ENCODE measurements at places on chromosomes 5 and 9. TPM values are rescaled to one million over a fixed set of nuclear protein-coding genes. Genes with fewer than 3 reads are reported as not detected.

The GNA14 gene
- total RNA-seq, result not detected

The NOXA1 gene
- total RNA-seq, result 11.1 TPM

The SMIM27 gene
- total RNA-seq, result 19.1 TPM

The HTR1A gene
- not detected for total RNA-seq

The C1QTNF2 gene
- not detected for total RNA-seq

The MLANA gene
- total RNA-seq, result not detected

The C5orf52 gene
- not detected for total RNA-seq

The SLC25A48 gene
- total RNA-seq, result not detected

- H3K27ac ChIP-seq, result no peak overlapping the region
- H3K4me3 ChIP-seq, result no peak overlapping the region
- H3K36me3 ChIP-seq, result no peaks in the 10 kb centered on the region
- no peak for DNase-seq
- H3K27me3 ChIP-seq, result no peaks in the 10 kb centered on the region
These were observed 79.1 kb downstream of the ZNF618 start for GRCh38 chr9:113955076-113955752.

- no peak overlapping the region for H3K27ac ChIP-seq
- peaks cover 2% of the 10 kb centered on the region for H3K36me3 ChIP-seq
- peaks cover 14% of the 10 kb centered on the region for H3K4me1 ChIP-seq
- no peak for DNase-seq
- no peaks in the 10 kb centered on the region for H3K27me3 ChIP-seq
These were observed 49.7 kb downstream of the POC5 start for GRCh38 chr5:75667586-75667985.

DNA sequence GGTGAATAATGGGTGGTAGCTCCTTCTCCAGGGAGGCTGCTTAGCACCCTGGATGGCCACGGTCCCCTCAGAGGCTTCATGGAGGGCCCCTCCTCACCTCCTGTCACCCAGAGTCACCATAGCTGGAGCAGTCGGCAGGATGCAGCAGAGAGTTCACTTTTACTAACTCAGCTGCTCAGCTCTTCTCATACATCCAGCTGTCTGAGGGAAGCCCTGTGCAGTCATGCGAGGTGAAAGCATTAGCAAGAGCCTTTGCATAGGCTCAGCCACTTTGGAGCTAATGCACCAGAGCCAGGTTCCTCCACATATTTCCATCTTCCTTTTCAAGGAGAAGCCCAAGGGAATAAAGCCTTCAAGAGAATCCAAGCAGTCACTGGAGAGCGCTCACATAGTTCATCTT, 499.2 kb downstream of the BNC2 start:
- H3K27ac ChIP-seq, result no peak overlapping the region
- H3K27me3 ChIP-seq, result no peaks in the 10 kb centered on the region
- no peaks in the 10 kb centered on the region for H3K4me1 ChIP-seq
- DNase-seq, result no peak
- no peaks in the 10 kb centered on the region for H3K36me3 ChIP-seq

DNA sequence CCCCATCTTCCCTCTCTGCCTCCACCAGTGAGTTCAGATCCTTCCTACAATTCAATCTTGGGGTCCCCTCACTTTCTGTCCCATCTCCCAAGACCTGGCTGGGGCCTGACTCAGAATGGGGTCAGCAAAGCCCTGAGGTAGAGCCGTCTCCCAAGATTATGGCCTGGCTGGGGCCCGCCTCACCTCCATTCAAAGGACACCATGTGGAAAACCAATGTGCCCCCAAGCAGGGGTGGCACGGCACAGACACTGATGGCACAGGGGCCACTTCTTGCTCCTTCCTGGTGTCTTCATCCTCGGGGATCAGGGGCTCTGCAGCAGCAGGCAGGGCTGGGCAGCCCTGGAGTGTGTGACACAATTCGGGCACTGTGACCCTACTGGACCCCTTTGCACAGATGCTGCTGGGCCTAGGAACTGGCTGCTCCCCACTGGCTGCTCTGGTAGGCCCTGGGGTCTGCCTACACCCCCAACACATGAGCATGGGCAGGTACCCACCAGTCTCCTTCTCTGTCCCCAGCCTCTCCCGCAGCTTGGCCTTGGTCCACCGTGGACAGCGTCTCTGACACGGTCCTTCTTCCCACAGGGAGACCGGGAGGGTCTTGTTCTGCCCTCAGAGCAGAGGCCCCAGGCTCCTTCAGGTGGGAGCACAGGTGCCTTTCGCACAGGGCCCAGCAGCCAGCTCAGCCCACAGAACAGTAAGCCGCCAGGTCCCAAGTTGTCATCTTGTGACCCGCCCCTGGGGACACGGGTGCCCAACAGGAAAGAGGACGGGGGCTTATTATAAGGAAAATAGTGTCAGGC, 89.5 kb downstream of the ADAMTS2 start:
- no peaks in the 10 kb centered on the region for H3K4me1 ChIP-seq
- no peak overlapping the region for H3K4me3 ChIP-seq
- no peak for DNase-seq
- no peak overlapping the region for H3K27ac ChIP-seq
- no peaks in the 10 kb centered on the region for H3K36me3 ChIP-seq

GRCh38 chr9:5326893-5327548, 12.7 kb downstream of the RLN1 start:
- DNase-seq, result peak; percentile 64
- H3K4me3 ChIP-seq, result peak overlapping the region; percentile 3
- H3K27me3 ChIP-seq, result no peaks in the 10 kb centered on the region
- no peaks in the 10 kb centered on the region for H3K36me3 ChIP-seq
- H3K27ac ChIP-seq, result peak overlapping the region; percentile 60
- H3K4me1 ChIP-seq, result peaks cover 16% of the 10 kb centered on the region

GRCh38 chr5:141234109-141234667, 11.0 kb upstream of the PCDHB15 start:
- peaks cover 20% of the 10 kb centered on the region for H3K27me3 ChIP-seq
- no peaks in the 10 kb centered on the region for H3K36me3 ChIP-seq
- H3K27ac ChIP-seq, result no peak overlapping the region
- no peak for DNase-seq
- H3K4me3 ChIP-seq, result no peak overlapping the region

GRCh38 chr9:71441266-71441665, 319.8 kb upstream of the TRPM3 start:
- peaks cover 6% of the 10 kb centered on the region for H3K27me3 ChIP-seq
- H3K36me3 ChIP-seq, result no peaks in the 10 kb centered on the region
- no peak overlapping the region for H3K4me3 ChIP-seq
- H3K4me1 ChIP-seq, result peaks cover under 1% of the 10 kb centered on the region
- DNase-seq, result no peak

DNA sequence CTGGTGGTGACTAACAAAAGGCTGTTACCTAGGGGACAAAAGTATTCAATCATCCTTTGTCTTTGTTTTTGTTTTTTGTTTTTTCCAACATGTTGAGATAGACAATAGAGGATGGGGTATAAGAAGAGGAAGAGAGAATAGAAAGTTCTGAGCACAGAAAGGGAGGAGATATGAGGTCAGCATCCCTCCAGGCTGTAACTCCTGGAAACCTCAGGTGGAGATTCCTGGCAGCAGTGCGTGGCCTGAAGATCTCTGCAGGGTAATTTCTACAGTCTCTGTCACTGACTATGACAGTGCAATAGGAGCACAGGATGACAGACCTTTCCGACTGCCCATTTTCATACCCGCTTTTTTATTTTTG, 112.1 kb downstream of the ADRB2 start:
- H3K27ac ChIP-seq, result no peak overlapping the region
- no peaks in the 10 kb centered on the region for H3K36me3 ChIP-seq

Measured in T-cell (primary cell).